ENCODE measurements at places on chromosomes 2 and 18.

DNA sequence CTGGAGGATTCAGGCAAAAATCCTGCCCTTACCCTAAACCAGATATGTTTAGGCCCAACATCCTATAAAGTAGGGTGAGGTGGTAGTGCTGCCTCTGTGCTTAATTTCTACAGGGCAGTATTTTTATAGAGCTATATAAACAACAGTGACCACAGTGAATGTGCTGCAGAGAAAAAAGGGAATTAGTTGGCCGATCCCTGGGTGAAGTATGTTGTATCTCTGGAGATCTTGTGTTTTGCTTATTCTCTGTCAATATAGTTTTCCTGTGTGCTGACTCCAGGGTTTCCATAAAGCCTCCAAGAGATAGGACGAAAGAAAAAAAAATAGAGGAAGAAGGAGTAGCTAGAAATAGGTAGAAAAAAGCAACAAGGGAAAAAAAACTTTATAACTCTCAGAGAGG is 88.9 kb upstream of the THOC1 start:
- peaks cover 44% of the 10 kb centered on the region for H3K4me1 ChIP-seq
- DNase-seq, result no peak
- H3K36me3 ChIP-seq, result peaks cover 19% of the 10 kb centered on the region
- H3K27me3 ChIP-seq, result no peaks in the 10 kb centered on the region
- no peak overlapping the region for H3K4me3 ChIP-seq

DNA sequence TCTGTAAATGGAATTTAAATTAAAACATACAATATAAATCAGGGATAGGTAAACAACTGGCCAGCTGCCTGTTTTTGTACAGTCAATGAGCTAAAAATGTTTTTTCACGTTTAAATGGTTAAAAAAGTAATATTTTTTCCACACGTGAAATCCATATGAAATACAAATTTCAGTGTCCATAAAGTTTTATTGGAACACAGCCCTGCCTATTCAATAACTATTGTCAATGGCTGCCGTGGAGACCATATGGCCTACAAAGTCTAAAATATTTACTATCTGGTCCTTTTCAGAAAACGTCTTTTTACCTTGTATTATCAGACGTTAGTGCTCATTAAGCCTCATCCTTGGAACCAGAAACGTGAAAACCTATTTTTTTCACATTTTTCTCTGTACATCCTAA is 1.3 kb downstream of the TMEM17 start:
- peak overlapping the region; percentile 77 for H3K4me3 ChIP-seq
- peaks cover 9% of the 10 kb centered on the region for H3K36me3 ChIP-seq
- H3K4me1 ChIP-seq, result peaks cover 20% of the 10 kb centered on the region
- no peak for DNase-seq
- no peaks in the 10 kb centered on the region for H3K27me3 ChIP-seq

GRCh38 chr2:189661957-189662321 is 680 bp downstream of the ASNSD1 start:
- no peaks in the 10 kb centered on the region for H3K27me3 ChIP-seq
- no peak overlapping the region for H3K4me3 ChIP-seq
- H3K27ac ChIP-seq, result no peak overlapping the region
- H3K4me1 ChIP-seq, result peaks cover 35% of the 10 kb centered on the region
- peaks cover 8% of the 10 kb centered on the region for H3K36me3 ChIP-seq

- no peak overlapping the region for H3K4me3 ChIP-seq
- peaks cover 10% of the 10 kb centered on the region for H3K27me3 ChIP-seq
- H3K36me3 ChIP-seq, result no peaks in the 10 kb centered on the region
- no peak for DNase-seq
Observed at GRCh38 chr2:10934979-10935350, 23.2 kb downstream of the KCNF1 start.

DNA sequence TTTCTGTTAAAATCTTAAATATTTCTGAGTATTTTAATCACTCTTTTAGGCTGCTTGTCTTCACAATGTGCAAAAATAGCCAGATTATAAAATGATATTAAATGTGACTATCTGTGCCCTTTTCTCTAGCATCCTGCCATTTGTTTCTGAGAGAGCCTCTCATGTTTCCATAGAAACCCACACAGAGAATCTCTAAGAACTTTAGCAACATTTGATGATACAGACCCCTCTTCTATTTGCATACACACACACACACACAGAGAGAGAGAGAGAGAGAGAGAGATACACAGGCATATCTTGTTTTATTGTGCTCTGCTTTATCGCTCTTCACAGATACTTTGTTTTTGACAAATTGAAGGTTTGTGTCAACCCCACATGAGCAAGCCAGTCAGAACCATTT is 134.5 kb upstream of the DDX18 start:
- no peaks in the 10 kb centered on the region for H3K36me3 ChIP-seq
- H3K27me3 ChIP-seq, result peaks cover 14% of the 10 kb centered on the region

DNA sequence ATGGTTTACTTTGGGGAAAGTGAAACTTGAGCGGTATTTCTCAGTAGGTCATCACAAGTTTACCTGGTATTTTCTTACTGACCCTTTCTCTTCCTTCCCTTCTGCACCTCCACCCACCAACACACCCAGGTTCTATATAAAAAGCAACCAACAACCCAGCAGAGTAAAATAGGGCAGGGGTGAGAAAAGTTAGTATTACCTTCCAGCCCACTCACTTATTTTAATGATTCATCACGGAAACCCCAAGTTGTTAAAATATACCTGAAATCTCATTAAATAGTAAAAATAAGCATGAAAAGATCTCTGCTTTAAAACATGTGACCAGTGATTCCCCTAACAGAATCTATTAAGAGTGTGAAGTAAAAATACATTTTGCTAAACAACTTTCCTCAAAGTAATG is 306.1 kb downstream of the ZEB2 start:
- DNase-seq, result no peak
- H3K36me3 ChIP-seq, result peaks cover 8% of the 10 kb centered on the region
- peaks cover 5% of the 10 kb centered on the region for H3K4me1 ChIP-seq
- no peak overlapping the region for H3K4me3 ChIP-seq
- H3K27ac ChIP-seq, result no peak overlapping the region

DNA sequence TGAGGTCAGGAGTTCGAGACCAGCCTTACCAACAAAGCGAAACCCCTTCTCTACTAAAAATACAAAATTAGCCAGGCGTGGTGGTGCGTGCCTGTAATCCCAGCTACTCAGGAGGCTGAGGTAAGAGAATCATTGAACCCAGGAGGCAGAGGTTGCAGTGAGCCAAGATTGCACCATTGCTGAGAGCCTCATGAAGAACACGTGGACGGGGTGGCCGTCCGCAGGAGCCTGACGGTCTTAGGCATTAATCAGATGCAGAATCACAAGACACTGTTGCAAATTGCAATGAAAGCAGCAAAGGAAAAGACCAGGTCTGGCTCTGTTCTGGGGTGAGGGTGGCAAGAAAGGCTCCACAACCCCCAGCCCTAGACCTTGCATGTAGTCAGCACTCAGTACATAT is 104.0 kb upstream of the SLC66A3 start:
- H3K27ac ChIP-seq, result no peak overlapping the region
- peaks cover 4% of the 10 kb centered on the region for H3K27me3 ChIP-seq
- DNase-seq, result no peak

- no peaks in the 10 kb centered on the region for H3K27me3 ChIP-seq
- no peak overlapping the region for H3K4me3 ChIP-seq
- peaks cover 3% of the 10 kb centered on the region for H3K36me3 ChIP-seq
- DNase-seq, result no peak
- peaks cover 58% of the 10 kb centered on the region for H3K4me1 ChIP-seq
Observed at GRCh38 chr2:236561874-236562273, 7.8 kb upstream of the ACKR3 start.

GRCh38 chr18:67519592-67519991 is 3.1 kb upstream of the DSEL start:
- H3K36me3 ChIP-seq, result no peaks in the 10 kb centered on the region
- no peaks in the 10 kb centered on the region for H3K27me3 ChIP-seq
- no peak overlapping the region for H3K4me3 ChIP-seq
- DNase-seq, result no peak
- no peak overlapping the region for H3K27ac ChIP-seq

DNA sequence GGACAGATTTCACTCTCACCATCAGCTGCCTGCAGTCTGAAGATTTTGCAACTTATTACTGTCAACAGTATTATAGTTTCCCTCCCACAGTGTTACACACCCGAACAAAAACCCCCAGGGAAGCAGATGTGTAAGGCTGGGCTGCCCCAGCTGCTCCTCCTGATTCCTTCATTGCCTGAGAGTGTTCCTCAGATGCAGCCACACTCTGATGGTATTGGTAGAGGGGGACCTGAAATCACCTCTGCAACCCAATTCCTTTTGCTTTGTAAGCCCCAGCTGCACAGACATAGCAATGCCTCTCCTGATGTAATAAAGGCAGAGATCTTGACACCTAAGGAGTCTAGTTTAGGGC is 1529.8 kb downstream of the RPIA start:
- H3K27ac ChIP-seq, result no peak overlapping the region
- peaks cover 24% of the 10 kb centered on the region for H3K27me3 ChIP-seq
- no peak overlapping the region for H3K4me3 ChIP-seq
- H3K4me1 ChIP-seq, result no peaks in the 10 kb centered on the region
- no peak for DNase-seq

- H3K4me1 ChIP-seq, result no peaks in the 10 kb centered on the region
- H3K36me3 ChIP-seq, result peaks cover 52% of the 10 kb centered on the region
- no peaks in the 10 kb centered on the region for H3K27me3 ChIP-seq
- DNase-seq, result no peak
Observed at GRCh38 chr2:20035955-20036666, 15.3 kb downstream of the LAPTM4A start.

- peaks cover 20% of the 10 kb centered on the region for H3K4me1 ChIP-seq
- H3K4me3 ChIP-seq, result no peak overlapping the region
- no peak for DNase-seq
- H3K36me3 ChIP-seq, result peaks cover 8% of the 10 kb centered on the region
- H3K27me3 ChIP-seq, result no peaks in the 10 kb centered on the region
Observed at GRCh38 chr2:156538083-156538504, 101.9 kb downstream of the GPD2 start.

DNA sequence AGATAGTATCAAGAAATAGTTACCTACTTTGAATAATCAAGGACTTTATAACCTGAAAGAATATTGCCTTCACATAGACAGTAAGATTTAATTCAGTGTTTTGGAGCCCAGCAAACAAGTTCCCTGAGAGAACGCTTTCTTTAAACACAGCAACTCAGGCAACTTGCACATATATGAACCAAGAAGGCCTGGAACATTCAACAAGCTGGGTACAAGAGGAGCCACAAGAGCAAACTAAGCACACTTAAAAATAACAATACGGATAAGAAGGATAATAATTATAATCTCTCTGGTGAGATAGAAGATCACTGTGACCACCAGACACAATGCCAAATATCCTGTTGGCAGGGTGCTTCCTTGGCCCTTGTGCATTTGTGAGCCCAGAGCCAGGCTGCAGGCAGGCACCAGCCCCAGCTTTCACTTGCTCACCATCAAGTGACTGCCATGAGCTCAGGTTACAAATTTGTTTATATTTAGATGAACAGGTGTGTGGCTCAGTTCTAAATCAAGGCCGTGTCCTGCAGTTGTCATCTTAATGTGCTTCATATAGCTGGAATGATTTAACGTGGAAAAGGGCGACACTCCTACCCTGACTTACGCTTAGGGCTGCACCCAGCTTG is 446.6 kb downstream of the IRS1 start:
- H3K27me3 ChIP-seq, result no peaks in the 10 kb centered on the region
- H3K36me3 ChIP-seq, result no peaks in the 10 kb centered on the region
- H3K4me3 ChIP-seq, result no peak overlapping the region
- no peak for DNase-seq
- peaks cover 7% of the 10 kb centered on the region for H3K4me1 ChIP-seq

GRCh38 chr2:16022548-16023240 is 82.3 kb downstream of the MYCN start:
- no peaks in the 10 kb centered on the region for H3K36me3 ChIP-seq
- no peak overlapping the region for H3K4me3 ChIP-seq
- peaks cover 3% of the 10 kb centered on the region for H3K4me1 ChIP-seq

DNA sequence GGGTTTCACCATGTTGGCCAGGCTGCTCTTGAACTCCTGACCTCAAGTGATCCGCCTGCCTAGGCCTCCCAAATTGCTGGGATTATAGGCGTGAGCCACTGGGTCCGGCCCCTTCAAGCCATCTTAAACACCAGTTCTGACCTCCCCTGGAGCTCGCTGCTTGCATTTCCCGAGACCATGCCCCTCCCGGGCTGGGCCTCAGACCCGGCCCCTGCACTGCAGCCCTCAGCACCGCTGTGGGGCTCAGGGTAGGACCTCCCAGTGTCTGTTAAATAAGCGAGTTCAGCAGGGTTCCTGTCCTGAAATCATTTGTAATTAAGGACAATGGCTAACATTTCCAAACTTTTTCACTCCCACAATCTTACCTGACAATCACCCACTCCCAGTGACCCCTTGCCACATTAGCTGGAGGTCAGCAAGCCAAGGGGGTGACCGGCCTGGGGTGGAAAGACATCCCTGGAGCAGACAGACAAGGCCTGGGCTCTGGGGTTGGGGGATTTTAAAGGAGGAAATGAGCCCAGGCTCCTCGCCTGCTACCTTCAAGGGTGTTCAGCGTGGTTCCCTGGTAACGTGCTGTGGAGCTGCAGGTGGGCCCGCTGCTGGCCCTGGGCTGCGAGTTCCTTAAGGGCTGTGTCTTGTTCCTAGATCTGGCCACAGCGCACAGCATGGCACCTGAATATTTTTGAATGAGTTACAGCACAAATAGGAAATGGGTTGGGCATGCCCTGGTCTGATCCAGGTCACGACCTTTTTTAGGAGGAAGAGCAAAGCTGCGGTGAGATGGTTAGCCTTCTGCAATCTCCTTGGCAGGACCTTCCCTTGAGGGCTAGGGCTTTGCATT is 15.1 kb downstream of the CYS1 start:
- no peaks in the 10 kb centered on the region for H3K36me3 ChIP-seq
- no peak overlapping the region for H3K27ac ChIP-seq
- H3K4me3 ChIP-seq, result no peak overlapping the region
- H3K27me3 ChIP-seq, result no peaks in the 10 kb centered on the region

- peaks cover 4% of the 10 kb centered on the region for H3K4me1 ChIP-seq
- H3K27ac ChIP-seq, result no peak overlapping the region
- H3K36me3 ChIP-seq, result no peaks in the 10 kb centered on the region
- peak overlapping the region; percentile 53 for H3K4me3 ChIP-seq
- no peak for DNase-seq
- H3K27me3 ChIP-seq, result peaks cover 71% of the 10 kb centered on the region
Observed at GRCh38 chr2:109129356-109129920, 433 bp downstream of the SH3RF3 start.

DNA sequence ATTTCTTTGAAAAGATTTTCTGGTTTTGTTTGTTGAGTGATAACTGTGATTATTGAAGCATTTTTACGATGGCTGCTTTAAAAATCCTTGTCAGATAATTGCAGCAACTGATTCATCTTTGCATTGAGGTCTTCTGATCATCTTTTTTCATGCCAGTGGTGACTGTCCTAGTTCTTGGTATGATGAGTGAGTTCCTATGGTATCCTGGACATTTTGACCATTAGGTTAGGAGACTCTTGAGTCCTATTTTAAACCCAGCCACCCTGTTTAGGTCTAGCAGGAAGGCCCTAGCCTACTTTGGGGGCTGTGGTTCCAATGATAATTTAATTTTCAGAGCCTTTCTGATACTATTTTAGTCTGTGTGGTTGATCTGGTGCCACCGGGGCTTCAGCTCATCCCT is 72.7 kb upstream of the REV1 start:
- H3K36me3 ChIP-seq, result no peaks in the 10 kb centered on the region
- no peak overlapping the region for H3K27ac ChIP-seq
- peaks cover 11% of the 10 kb centered on the region for H3K4me1 ChIP-seq
- no peak for DNase-seq
